ENCODE measurements at places on chromosomes 4 and X. TPM values are rescaled to one million over a fixed set of nuclear protein-coding genes. Genes with fewer than 3 reads are reported as not detected.

DNA sequence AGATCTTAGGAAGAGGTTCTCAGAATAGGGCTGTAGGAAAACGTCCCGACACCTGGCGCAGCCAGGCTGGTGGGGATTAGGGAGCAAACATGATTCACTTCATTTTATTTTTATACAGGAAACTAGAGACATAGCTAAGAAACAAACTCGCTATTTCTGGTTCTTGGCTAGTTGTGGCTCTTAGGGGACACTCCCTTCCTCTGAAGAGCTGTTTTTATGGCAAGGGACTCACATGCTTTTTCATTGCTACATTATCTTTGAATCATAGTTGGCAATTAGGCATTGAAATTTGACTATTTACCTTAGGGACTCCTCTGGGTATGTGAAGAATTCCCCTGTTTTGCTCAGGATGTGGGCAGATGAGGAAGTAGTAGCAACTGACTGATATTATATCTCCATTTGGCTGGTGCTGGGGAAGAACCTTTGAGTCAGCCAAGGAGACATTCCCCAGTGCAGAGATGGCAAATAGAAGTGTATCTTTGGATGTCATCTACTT is 174.5 kb downstream of the SMIM20 start:
- DNase-seq: no peak

The POU3F4 gene
- total RNA-seq: not detected

GRCh38 chrX:140273921-140274320 is 230.9 kb downstream of the SOX3 start:
- DNase-seq: no peak

DNA sequence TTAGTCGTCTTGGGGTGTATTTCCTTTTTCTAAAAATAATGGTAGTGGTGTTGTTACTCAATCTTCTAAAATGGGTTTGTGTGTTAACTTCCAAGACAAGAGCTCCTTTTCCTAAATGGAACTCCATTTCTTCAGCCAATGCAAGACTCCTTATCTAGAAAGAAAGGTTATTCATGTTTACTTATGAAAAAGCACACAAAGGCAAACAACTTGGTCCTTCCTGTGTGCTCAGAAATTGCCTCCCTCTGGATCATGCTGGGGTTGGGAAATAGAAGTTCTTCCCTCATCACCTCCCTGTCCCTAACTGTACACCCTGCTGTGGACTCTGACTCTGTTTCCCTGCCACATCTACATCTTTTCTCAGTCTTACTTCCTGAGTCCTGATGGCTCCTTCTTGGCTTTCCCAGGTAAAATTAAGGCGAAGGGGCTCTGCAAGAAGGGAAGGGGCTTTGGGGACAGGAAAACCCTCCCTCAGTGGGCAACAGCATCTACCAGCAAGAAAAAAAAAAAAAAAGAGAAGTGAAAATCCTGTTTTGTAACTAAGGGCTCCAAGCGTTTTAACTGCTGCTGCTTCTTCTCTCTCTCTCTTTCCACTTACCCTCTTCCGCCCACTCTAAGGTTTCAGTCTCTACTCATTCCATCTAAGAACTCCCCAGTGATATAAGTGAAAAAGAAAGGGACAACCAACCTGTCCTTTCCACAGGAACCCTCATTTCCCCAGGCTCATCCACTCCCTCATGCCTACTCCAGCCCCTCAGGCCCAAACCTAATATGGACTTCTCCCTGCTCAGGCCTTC is 19.8 kb upstream of the TASL start:
- DNase-seq: no peak

GRCh38 chr4:154490234-154490582 is 1.4 kb downstream of the DCHS2 start:
- DNase-seq: no peak

DNA sequence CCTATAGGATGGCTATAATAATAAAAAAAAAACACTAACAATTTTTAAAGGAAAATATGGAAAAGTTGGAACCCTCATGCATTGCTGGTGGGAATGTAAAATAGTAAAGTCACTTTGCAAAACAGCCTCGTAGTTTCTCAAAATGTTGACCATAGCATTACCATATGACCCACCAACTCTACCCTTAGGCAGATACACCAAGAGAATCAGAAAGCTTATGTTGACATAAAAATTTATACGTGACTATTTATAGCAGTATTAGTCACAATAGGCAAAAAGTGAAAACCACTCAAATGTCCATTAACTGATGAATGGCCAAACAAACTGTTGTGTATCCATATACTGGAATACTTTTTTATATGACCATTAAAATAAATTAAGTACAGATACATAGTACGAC is 19.8 kb upstream of the FAM241A start:
- DNase-seq: no peak

DNA sequence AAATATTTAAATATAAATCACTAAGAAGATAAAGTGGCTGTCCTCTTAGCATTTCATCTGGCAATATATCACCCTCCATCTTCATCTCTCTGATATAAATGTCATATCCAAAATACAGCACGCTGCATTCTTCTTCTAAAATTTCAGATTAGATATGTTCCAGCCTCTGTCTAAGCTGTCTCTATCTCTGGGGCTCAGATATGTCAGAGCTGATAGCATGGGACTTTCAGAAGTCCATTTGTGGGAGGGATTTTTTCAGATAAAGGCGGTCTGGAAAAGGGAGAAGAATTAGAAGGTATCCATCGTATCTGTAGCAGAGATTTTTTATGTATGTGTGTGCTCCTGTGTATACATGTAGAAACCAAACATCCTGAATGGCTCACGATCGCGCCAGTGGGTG is 25.0 kb upstream of the CD38 start:
- no peak for DNase-seq

The SSX1 gene
- not detected for total RNA-seq

- DNase-seq: no peak
Observed at GRCh38 chr4:182825003-182825402, 92.2 kb downstream of the DCTD start.

The LGI2 gene
- total RNA-seq: 5.0 TPM

- no peak for DNase-seq
Observed at GRCh38 chr4:151567056-151567455, 158.1 kb downstream of the FHIP1A start.

GRCh38 chr4:41236508-41236907 is 20.2 kb upstream of the UCHL1 start:
- no peak for DNase-seq

- no peak for DNase-seq
Observed at GRCh38 chrX:123851079-123851478, 8.8 kb upstream of the XIAP start.

The MAB21L2 gene
- total RNA-seq: 0.19 TPM
